Type B pancreatic cell (in vitro differentiated cells): ENCODE measurements at places on chromosomes 13 and 19. TPM values are rescaled to one million over a fixed set of nuclear protein-coding genes. Genes with fewer than 3 reads are reported as not detected.

Gene GRIN3B
- 0.65 and 1.00 TPM in 2 replicates for total RNA-seq

Gene ICAM5
- total RNA-seq = 2.3 and 3.8 TPM in 2 replicates

Gene CLEC17A
- total RNA-seq = not detected in 2 replicates

Gene ONECUT3
- 0.94 and 5.9 TPM in 2 replicates for total RNA-seq

GRCh38 chr19:21128901-21129698, 12.7 kb upstream of the ZNF431 start:
- H3K4me1 ChIP-seq = peaks cover 29% of the 10 kb centered on the region
- H3K27ac ChIP-seq = peak overlapping the region; percentile 52
- H3K4me3 ChIP-seq = peak overlapping the region; percentile 23
- no peaks in the 10 kb centered on the region for H3K27me3 ChIP-seq
- H3K36me3 ChIP-seq = peaks cover 19% of the 10 kb centered on the region

DNA sequence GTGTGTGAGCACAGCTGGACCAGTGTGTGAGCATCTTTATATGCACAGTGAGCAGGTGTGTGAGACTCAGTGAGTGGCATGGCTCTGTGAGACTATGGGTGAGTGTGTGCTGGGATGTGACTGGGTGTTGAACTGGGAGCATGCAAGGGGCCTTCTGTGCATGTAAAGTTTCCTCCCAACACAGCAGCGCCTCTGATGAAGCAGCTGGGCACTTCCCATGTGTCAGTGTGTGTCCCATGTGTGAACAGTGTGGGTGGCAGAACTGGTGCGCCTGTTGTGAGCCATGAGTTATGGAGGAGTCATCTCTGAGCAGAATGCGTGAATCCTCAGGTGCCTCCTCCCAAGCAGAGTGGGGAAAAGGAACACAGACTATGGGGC, 24.1 kb downstream of the LGALS16 start:
- H3K27ac ChIP-seq = no peak overlapping the region
- H3K36me3 ChIP-seq = no peaks in the 10 kb centered on the region
- H3K4me3 ChIP-seq = no peak overlapping the region
- no peak for DNase-seq

Gene VSTM1
- not detected in 2 replicates for total RNA-seq

GRCh38 chr19:35153701-35154524, 622 bp upstream of the FXYD5 start:
- H3K36me3 ChIP-seq = no peaks in the 10 kb centered on the region
- no peak for DNase-seq
- H3K27ac ChIP-seq = peak overlapping the region; percentile 88
- peaks cover 11% of the 10 kb centered on the region for H3K4me1 ChIP-seq
- H3K27me3 ChIP-seq = peaks cover 89% of the 10 kb centered on the region

- H3K27me3 ChIP-seq = no peaks in the 10 kb centered on the region
- H3K4me1 ChIP-seq = no peaks in the 10 kb centered on the region
- no peak for DNase-seq
- H3K36me3 ChIP-seq = peaks cover 8% of the 10 kb centered on the region
Measured at GRCh38 chr13:102793611-102794355, 5.0 kb downstream of the POGLUT2 start.
